ENCODE measurements at places on chromosomes 7 and 10.

GRCh38 chr10:104104926-104105325 is 17.0 kb upstream of the SFR1 start:
- DNase-seq, result no peak

GRCh38 chr10:112203328-112204076 is 19.9 kb upstream of the GPAM start:
- DNase-seq, result no peak

GRCh38 chr7:32216759-32217158 is 146.6 kb upstream of the PDE1C start:
- no peak for DNase-seq

GRCh38 chr10:72763201-72763600 is 71.3 kb downstream of the MCU start:
- DNase-seq, result no peak

GRCh38 chr10:66038623-66039022 is 887.2 kb upstream of the LRRTM3 start:
- DNase-seq, result no peak

All from NCI-H524 treated with DMSO at 0.1 percent for 48 hours (cell line).